ENCODE measurements at places on chromosomes 3 and 15. TPM values are rescaled to one million over a fixed set of nuclear protein-coding genes. Genes with fewer than 3 reads are reported as not detected.

The SPINK8 gene
- not detected for total RNA-seq

The PPM1L gene
- total RNA-seq, result 2.5 TPM

The CCR9 gene
- total RNA-seq, result not detected

The FBXO40 gene
- not detected for total RNA-seq

The MOBP gene
- under 0.01 TPM for total RNA-seq

The ROBO2 gene
- total RNA-seq, result 0.13 TPM

The TAGLN3 gene
- total RNA-seq, result not detected

The IGSF11 gene
- total RNA-seq, result not detected

The ACTRT3 gene
- total RNA-seq, result 6.1 TPM

The REC114 gene
- total RNA-seq, result not detected
